ENCODE measurements at places on chromosomes 12 and 14.

- DNase-seq, result no peak
These were observed 4.5 kb downstream of the SLC11A2 start for GRCh38 chr12:51021694-51022093.

DNA sequence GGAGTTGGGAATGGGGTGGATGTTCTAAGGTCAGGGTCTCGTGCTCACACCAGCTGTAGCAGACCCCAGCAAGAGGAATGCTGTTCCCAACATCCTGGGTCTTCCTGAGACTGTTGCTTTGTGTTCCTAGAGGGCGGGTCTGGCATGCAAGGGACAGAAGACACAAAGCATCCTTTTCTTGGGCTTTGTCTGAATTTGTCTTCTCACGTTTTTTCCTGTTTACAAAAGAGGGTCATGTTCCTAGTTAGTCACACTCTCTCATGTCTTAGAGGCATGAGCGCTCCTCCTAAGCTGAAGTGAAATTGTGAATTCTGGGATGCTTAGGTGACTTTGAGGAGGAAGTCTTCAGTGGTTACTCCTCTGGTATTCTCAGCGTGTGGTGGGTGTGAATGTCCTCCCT, 9.6 kb upstream of the TAMALIN start:
- no peak for DNase-seq

- peak; percentile 97 for DNase-seq
These were observed 183.1 kb downstream of the TMTC3 start for GRCh38 chr12:88325076-88325815.

DNA sequence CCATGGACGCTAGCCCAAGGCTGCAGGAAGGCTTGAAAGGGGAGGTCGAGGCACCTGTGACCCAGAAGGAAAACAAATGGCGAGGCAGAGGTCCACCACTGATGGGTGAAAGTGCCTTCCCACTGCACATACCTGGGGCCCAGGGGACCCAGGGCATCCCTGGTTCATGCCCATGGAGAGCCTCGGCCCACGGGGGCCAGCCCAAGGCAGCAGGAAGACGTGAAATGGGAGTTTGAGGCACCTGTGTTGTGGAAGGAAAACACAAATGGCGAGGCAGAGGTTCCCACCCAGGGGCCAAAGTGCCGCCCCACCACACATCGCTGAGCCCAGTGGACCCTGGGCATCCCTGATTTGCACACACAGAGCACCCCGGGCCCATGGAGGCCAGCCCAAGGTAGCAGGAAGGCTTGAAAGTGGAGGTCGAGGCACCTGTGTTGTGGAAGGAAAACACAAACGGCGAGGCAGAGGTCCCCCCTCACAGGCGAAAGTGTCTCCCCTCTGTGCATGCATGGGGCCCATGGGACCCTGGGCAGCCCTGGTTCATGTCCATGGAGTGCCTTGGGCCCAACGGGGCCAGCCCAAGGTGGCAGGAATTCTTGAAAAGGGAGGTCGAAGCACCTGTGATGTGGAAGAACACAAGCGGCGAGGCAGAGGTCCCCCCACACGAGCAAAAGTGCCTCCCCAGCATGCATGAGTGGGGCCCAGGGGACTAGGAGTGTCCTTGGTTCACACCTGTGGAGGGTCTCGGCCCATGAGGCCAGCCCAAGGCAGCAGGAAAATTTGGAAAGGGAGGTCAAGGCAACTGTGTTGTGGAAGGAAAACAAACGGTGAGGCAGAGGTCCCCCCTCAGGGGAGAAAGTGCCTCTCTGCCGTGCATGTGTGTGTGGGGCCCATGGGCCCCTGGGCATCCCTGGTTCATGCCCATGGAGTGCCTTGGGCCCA, 383.3 kb downstream of the ALG10 start:
- DNase-seq, result no peak

DNA sequence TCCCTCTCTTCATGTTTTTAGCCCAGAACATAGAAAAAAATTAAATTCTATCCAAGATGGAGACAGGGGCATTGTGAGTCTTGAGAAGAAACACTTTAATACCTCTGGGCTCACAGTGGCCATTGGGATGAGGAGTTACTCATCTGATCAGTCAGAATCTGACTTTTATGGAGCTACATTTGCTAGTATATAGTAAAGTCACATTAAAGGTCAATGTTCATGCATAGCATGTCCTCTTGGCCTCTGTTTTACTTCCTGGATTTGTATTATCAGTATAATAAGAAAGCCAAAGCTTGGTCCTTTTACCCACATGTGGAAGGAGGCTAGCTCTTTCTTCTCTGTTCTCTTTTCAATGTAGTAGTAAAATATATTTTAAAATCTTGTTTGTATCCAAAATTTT, 93.6 kb upstream of the CNOT2 start:
- DNase-seq, result no peak

GRCh38 chr12:5227708-5228373, 184.2 kb downstream of the KCNA5 start:
- DNase-seq, result no peak

Measured in fibroblast of skin of right biceps (primary cell).